ENCODE measurements at places on chromosomes 5 and 9.

- DNase-seq, result no peak
Measured at GRCh38 chr5:69312459-69313160, 20.0 kb downstream of the CCDC125 start.

- DNase-seq, result no peak
Measured at GRCh38 chr9:129558551-129559505, 62.1 kb downstream of the C9orf50 start.

DNA sequence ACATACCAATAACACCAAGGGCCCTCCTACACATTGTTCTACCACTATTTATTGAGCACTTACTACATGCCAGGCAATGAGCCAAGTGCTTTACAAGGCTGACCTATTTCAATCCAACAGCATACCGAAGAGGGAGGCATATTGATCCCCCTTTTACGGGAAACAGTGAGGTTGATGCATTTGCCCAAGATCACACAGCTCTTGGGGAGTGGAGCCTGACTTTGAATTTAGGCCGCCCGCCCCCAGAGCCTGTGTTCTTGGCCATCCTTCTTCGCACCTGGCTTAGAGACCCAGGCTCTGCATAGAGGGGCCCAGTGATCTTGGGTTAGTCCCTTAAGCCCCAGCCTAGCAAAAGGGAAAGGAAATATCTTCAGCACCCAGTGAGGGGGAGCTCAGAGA lies 158.1 kb upstream of the IER5L start:
- no peak for DNase-seq

- peak; percentile 14 for DNase-seq
Measured at GRCh38 chr9:72305102-72305546, 59.9 kb downstream of the ZFAND5 start.

DNA sequence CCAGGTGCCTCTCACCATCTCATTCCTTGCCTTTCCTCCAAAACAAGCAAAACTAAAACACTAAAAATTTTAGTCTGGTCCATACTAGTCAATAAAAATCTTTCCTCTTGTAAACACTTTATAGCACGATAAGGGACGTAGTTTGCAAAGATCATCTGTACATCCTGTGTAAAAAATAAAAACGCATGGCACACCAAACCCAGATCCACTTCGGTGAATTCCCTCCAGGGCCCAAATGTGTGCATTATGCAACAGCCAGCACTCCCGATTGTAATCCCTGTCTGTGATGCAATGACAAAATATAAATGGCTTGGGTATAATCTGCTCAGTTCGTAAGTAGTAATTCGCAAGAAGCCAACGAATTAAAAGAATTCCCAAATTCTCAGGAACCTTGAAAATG lies 1.4 kb downstream of the FAM169A start:
- DNase-seq, result no peak

- no peak for DNase-seq
Measured at GRCh38 chr5:89756955-89757354, 652.6 kb downstream of the CETN3 start.

GRCh38 chr9:122261469-122261881 lies 3.2 kb downstream of the RBM18 start:
- no peak for DNase-seq

DNA sequence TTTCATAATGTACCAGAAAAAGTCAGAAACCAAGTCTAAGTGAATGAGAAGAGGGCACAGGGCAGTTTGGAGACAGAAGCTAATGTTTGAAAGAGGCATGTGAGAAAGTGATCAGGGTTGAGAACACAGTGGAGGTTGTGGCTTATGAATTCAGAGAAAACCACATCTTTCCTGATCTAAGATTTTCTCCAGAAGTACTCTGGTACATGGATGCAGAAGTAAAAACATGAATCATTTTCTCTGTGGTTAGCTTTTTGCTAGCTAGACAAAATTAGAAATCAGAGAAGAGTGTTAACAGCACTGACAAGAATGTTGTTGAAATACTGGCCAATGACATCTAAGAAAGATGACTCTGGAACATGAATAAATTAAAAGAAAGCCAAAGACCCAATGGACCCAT lies 541.1 kb downstream of the DNAH5 start:
- no peak for DNase-seq

DNA sequence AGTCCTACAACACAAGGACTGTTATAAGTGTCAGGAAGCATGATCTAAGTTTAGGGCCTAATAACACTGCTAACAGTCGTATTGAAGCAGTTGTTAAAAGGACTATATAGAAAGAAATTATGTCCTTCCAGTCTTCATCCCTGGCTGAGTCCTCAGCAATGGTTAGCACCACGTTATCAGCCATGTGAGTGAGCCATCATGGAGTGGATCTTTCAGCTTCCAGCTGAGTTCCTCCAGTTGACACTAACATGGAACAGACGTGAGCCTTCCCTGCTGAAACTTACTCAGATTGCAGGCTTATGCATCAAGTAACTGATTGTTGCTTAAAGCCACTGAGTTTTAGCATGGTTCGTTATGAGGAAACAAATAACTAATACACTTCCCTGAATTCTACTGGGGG lies 21.5 kb upstream of the GPBP1 start:
- DNase-seq, result no peak

GRCh38 chr9:90393365-90394152 lies 249.1 kb downstream of the DIRAS2 start:
- DNase-seq, result no peak

DNA sequence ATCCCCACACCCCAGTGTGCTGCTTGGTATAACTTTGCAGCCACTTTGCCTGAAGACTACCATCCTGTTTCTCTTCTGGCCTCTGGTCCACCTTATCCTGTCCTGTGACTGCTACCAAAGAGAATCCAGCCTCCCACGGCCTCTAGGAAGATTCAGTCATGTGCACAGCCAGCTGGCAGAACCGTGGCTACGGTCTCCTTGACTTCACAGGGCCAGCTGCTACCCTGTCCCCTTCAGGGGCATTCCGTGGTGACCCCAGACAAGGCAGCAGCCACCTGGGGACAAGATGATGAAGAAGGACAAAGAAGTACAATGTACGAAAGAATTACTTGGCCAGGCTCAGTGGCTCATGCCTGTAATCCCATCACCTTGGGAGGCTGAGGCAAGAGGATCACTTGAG lies 98.6 kb downstream of the PDE6A start:
- no peak for DNase-seq

DNA sequence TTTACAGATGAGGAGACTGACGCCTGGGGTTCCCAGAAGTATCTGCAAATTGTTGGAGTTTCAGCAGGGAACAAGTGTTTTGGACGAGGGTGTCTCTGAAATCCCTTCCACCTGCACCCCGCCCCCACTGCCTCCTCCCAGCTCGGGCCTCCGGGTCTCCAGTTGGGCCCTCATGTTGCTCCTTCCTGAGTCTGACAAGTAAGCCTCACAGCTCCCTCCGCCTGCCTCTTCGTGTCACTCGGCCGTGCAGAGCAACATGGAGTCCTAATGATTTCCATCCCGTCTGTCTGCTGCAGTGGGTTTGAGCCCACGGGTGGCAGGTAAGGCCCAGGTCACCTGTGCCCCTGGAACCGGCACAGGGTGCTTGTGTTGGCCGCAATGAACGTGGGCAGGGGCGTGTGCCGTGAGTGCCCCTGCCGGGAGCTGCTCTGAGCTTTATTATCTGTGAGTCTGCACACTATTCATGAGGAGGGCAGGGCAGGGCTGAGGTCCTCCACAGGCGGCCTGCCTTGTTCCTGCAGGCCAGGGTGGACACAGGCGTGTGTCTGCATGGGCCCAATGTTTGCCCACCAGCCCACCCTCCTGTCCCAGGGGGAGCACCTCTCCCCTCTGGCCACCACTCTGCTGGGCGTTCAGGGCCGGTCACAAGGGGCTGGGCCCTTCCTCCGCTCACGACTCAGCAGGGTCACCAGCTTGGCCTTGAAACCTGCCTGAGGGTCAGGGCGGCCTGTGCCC lies 6.1 kb downstream of the DOK3 start:
- no peak for DNase-seq

DNA sequence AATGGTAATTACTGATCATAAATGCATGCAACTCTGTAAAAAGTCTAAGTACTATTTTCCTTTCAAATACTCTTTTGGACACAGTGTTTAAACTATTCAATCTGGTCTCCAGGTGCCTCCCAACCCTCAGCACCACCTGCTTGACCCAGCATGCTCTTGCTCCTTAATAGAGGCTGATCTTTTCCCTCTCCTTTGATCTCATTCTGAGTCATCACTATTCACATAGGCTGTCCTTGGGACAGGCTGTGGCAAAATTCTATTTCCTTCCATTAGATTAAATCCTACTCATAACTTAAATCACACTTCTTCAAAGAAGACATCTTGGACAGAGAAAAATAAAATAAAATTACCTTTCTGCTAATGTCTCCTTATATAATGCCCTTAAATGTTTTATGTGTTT lies 199.4 kb upstream of the ST8SIA4 start:
- no peak for DNase-seq

DNA sequence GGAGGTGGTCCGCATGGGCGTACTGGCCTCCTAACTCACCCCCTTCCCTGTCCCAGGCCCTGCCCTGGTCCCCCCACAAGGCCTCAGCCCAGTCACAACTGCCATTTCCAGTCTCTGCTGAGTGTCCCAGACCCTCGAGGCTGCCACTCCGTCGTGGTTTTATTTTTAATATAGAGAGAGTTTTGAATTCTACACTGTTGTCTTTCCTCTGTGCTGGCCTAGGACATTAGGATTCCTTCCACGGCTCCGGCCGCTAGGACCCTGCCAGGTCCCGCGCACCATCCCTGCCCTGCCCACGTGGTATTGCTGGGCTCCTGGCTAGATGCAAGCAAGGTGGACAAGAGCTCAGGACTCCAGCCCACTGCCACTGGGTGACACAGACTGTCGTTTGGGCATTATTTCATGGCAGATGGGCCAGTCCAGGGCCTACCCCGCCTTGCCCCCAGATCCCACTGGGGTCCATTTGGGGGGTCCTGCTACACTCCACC lies 53.3 kb downstream of the SAR1B start:
- DNase-seq, result no peak

DNA sequence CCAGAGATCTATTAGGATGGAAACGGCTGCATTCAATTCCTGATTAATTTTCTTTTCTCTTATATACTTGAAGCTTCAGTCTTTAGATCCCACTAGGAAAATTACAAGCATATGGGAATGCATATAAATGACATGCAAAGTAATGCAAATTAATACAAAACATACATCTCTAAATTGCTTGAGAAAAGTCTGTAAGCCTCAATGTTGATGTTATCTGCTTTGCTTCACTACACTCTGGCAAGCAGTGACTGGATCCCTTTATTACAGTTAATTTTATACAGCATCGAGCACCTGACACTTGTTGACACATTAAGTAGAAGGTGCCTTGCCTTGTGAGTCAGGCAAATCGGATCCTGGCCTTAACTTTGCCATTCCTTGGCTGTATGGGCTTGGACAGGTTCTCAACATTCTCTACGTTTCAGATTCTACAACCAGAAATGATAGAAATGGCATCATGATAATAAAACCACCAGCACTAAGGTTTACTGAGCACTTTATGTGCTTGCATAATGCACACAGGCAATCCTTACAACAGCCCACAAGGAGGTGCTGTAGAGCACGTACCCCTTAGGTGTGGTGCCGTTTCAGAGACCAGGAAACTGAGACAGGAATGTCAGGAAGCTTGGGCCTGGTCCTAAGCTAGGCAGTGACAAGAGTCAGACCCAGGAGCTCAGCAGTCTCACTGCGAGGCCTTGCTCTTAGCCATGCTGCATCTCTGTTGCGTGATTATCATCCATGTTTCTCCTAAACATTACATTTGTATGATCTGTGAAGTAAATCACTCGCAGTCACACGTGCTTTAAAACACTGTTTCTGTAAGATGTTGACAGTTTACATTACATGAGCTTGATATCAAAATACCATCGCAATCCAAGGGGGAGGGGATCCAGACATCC lies 2.7 kb downstream of the GCNT4 start:
- DNase-seq, result peak; percentile 59

- no peak for DNase-seq
Measured at GRCh38 chr9:108666240-108666784, 189.5 kb downstream of the ACTL7B start.

DNA sequence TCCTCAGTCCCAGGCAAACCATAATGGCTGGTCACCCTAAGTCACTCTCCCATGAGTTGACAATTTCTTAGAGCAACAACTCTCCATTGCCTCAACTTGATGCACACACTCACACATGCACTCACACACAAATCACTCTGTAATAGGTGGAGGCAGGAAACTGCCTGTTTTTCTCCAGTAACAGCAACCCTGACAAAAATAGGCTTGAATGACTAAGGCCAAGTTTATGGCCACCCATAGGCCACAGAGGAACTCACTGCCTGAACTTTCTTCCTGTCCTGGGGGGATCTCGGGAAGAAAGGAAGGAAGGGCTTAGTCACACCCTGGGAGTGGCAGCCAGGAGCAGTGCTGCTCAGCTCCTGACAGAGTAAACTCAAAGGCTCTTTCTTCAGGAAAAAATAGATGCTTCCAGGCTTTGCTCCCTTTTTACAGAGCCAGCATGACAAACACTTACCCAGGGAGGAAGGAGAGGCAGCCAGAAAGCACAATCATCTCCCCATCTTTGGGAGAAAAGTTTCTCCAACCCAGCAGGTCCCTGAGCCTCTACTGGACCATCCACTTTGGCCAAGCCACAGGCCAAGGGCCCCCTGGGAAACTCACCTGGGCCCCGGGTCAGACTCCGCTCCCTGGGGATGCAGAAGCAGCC lies 368 bp downstream of the SH3TC2 start:
- DNase-seq, result no peak

DNA sequence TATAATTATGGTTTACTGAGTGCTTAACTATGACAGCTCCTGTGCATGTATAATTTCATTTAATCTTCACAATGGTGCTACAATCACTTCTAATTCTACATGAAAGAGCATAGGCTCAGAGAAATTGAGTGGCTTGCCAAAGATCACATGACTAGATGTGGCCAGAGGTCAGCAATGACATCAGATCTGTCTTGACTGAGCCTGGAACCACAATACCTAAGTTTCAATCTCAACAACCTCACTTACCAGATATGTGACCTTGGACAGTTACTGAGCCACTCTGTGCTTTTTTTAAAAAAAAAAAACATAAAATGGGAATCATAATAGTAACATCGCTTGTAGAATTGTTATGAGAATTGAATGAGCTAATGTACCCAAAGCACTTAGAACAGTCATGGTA lies 130.7 kb downstream of the TRIM32 start:
- no peak for DNase-seq

- DNase-seq, result no peak
Measured at GRCh38 chr9:3474821-3475220, 51.0 kb downstream of the RFX3 start.

- DNase-seq, result no peak
Measured at GRCh38 chr5:57311921-57312735, 138.3 kb downstream of the GPBP1 start.

DNA sequence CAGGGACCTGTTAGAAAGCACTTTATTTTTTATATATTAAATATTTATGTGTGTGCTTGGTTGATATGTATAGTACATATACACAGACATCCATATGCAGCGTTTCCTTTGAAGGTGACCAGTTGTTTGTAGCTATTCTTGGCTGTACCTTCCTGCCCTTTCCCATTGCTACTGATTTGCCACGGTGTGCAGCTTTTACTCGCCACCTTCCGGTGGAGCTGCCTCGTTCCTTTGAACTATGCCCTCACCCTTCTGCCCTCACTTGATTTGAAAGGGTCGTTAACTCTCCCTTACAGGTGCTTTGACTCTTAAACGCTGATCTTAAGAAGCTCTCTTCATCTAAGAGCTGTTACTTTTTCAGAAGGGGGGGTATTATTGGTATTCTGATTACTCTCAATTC lies 20.5 kb downstream of the RGMB start:
- no peak for DNase-seq

Measured in central memory CD4-positive, alpha-beta T cell (primary cell).